ENCODE measurements at places on chromosomes 11 and 22. TPM values are rescaled to one million over a fixed set of nuclear protein-coding genes. Genes with fewer than 3 reads are reported as not detected.

DNA sequence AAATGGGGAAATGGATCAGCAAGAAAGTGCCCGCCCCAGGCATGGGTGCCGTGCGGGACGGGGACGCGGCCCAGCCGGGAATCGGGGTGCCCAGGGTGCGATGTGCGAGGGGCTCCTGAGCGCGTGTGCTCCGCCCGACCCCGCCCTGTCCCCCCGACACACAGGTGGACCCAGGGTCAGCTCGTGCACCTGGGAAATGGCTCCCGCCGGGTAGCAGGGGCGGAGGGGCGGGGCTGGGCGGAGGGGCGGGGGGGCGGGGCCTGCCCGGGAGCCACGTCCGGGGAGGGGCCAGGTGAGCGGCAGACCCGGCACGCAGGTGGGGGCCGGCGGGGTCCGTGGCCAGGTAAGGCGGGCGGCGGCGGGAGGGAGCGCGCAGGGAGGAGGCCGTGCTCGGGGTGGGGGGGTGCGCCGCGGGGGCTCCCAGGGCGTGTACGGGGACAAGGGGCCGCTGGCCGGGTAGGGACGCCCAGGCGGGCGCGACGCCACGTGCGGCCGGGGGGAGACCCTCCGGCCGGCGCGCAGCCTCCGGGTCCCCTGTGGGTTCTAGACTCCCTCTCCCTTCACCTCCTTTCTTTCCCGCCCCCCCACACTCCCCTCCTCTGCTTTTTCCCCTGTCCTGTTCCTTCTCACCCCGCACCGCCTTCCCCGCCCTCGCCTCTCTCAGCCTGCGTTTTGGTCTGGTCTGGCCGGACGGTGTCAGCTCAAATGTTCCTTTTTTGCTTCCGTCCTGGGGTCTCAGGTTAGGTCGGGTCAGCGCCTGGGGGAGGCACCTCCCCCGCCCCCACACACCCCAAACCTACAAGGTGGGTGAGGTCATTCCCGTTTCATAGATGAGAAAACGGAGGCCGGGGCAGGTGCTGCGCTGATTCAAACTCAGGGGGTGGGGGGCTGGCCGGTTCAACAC, at the start of gene ARHGAP8:
Gene ARHGAP8 (plus strand): TSS at position 291 of the 904 bp plus-strand sequence. CDS start 33,953 bp downstream, outside the sequence.
- peak; percentile 79 for DNase-seq

- DNase-seq, result no peak
Measured at GRCh38 chr11:128916681-128917080, 25.5 kb downstream of the KCNJ5 start.

GRCh38 chr11:123360267-123360936, 69.7 kb upstream of the GRAMD1B start:
- no peak for DNase-seq

- DNase-seq, result peak; percentile 62
Measured at GRCh38 chr11:118918128-118918685, 7.5 kb downstream of the BCL9L start.

GRCh38 chr11:82994604-82995230, 77.0 kb downstream of the RAB30 start:
- DNase-seq, result no peak

DNA sequence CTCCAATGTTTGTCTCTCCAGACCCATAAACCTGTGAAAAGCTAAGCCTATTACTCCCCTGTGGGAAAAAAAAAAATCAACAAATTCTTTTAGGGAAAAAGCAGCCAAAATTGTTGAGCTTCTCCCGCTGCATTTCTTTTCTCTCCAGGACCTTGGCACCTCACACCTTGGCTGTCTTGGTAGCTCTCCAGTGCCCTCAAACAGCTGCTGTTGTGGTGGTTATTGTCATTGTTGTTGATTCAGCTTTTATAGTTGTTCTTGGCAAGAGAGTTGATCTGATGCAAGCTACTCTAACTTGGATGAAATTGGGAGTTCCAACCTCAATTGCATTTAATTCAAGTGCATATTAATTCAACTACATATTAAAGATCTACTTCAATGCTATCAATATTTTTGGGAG, 516.9 kb upstream of the LARGE1 start:
- no peak for DNase-seq

The SLC22A12 gene
- not detected for total RNA-seq

DNA sequence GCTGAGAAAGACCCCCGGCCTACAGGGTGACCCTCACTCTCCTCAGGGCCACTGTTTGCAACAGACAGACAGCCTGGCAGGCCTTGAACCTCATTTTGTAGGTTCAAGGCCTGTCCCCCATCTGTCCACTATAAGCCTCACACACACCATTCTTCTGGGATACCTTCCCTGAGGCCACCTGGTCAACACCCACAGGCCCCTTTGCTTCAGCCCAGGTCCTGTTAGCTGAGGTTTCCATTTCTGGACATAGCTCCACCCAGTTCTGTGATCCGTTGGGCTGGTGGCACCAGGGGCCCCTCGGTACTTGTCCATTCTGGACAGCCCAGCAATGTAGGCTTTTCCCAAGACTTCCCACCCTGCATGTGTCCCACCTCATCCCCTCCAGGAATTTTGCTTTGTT, 3.1 kb downstream of the MIF start:
- no peak for DNase-seq

The RGL4 gene
- not detected for total RNA-seq

Measured in Calu3 (cell line).